ENCODE measurements at places on chromosomes 7 and 10.

- DNase-seq = no peak
These were observed 53.7 kb upstream of the CD36 start for GRCh38 chr7:80584778-80585177.

DNA sequence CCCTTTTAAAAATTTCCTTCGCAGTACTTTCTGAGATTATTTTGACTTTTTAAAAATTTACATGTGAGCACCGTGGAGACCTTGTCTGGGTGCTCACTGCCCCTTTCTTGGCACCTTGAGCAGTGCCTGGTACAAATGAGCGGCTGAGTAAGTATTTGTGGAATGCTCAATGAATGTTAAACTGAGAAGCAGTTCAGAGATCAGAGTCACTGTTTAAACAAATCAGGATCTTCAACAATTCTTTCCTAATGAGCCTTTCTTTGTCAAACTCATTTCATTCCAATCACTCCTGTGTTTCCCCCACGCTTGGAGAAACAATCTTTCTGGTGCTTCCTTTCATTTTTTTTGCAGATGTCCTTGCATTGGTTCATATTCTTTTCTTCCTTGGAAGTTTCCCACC lies 611.3 kb upstream of the GALNT17 start:
- no peak for DNase-seq

GRCh38 chr7:2604608-2605174 lies 27.1 kb upstream of the TTYH3 start:
- no peak for DNase-seq

GRCh38 chr7:132869166-132869861 lies 212.6 kb downstream of the CHCHD3 start:
- no peak for DNase-seq

DNA sequence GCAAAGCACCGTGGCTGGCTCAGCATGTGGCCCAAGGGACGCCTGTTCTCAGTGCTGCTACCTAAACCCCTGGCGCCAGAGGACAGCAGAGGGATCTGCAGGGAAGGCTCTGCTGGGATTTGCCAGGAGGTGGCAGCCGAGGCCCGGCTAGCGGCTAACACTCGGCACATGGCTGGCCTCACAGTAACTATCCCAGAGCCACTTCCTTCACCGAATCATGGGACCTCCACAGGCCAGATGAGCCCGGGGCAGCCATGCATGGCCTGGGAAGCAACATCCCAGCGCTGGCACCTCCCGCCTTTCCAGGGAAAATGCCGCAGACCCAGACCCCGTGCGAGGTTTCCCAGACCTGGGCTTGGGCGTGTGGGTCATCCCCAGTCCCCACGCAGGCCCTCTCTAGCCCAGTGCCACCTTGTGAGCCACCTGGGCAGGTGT lies 36.4 kb downstream of the DPYSL4 start:
- no peak for DNase-seq

DNA sequence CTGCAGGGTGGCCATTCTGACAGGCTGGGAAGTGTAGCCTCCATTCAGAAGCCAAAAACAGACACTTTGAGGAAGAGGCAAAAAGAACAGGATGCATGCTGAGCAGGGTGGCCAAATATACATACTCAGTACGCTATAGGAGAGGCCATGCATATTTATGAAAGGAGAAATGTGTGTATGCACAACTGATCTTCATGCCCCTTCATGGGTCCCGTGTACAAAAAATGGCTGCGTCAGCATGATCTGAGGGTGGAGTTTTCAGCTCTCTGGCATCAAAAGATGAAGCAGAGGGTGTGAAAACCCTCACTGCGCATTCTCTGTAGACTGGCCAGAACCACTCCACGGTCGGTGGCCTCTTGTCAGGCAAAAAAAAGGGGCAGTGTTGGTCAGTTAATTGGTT lies 35.5 kb upstream of the OIT3 start:
- DNase-seq = no peak

- DNase-seq = no peak
These were observed 5.8 kb downstream of the TBRG4 start for GRCh38 chr7:45105588-45106188.

DNA sequence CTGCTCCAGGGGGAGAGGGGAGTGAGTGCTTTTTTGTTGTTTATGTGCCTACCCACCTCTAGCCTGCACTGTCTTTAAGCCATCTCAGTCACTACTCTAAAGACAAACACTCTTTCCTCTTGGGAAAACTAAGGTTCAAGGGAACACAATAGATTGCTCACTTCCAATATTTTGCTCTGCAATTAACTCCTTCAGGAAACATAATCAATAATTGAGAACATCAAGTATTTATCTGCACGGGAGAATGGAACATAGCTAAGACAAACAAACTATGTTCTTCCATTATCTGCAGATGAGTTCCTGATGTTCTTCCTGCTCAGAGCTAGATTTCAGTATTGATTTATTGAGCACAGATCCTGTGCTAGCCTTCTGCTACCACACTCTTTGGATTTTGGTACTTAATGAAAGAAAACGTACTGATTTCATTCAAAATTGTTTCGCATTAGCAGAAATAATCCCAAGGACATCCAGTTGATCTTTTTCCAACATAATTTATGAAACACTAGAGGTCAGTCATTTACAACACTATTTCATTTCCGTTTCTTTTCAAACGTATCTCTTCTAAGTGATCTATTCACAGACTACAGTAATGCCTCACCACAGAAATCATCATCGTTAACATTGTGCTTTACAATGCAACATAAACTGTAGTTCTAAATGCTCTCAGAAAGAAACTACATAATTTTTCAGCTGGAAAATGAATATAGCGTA lies 8.3 kb downstream of the NEBL start:
- no peak for DNase-seq

- DNase-seq = no peak
These were observed 41.5 kb downstream of the ASB4 start for GRCh38 chr7:95527033-95527775.

- DNase-seq = no peak
These were observed 39.1 kb downstream of the MTPN start for GRCh38 chr7:135938086-135938485.

DNA sequence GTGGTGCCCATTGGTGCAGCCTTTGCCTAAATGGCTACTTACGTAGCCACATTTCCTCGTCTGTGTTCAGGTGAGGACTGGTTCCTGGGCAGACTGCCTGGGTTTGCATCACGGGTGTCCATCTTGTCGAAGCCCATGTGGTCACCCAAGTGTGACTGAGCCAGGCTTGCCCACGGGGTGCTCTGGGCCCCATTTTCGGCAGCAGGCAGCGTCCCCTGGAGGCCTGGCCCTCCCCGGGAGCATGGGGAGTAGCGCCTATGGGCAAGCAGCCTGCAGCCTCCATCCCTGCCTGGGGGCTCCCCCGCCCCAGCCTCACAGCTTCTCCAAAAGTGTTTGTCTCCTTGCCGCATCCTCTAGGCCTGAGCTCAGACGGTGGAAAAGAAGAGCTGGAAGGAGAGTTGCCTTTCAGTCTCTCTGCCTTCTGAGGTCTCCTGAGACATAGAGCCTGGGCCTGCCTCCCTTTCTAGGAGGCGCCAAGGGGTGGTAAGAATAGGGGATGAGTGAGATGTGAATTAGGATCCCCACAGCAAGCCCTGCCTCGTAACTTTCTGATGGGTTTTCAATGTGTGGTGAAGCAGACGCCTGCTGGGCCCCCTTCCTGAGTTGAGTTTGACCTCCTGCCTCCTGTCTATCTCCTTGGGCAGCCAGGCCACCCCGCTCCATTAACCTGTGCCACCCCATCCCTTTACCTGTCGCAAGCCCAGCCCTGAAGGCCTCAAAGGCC lies 42.7 kb downstream of the HTRA1 start:
- no peak for DNase-seq

DNA sequence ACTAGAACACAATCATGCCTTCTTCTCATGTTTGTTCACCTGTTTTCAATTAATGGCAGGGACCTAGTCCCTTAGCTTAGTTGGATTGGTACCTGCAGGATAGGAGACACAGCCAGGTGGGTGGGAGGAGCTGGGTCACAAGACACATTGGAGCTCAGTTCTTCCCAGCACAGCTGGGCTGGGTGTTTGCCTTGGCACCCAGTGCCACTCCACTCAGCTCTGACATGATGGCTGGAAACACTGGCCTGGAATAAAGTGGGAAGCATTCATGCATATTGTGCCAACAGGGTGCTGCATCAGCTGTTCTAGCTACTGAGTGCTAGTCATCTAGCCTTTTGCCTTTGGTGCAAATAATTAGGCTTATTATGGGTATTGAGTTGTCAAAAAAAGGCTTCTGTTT lies 226.1 kb downstream of the PTEN start:
- DNase-seq = no peak

DNA sequence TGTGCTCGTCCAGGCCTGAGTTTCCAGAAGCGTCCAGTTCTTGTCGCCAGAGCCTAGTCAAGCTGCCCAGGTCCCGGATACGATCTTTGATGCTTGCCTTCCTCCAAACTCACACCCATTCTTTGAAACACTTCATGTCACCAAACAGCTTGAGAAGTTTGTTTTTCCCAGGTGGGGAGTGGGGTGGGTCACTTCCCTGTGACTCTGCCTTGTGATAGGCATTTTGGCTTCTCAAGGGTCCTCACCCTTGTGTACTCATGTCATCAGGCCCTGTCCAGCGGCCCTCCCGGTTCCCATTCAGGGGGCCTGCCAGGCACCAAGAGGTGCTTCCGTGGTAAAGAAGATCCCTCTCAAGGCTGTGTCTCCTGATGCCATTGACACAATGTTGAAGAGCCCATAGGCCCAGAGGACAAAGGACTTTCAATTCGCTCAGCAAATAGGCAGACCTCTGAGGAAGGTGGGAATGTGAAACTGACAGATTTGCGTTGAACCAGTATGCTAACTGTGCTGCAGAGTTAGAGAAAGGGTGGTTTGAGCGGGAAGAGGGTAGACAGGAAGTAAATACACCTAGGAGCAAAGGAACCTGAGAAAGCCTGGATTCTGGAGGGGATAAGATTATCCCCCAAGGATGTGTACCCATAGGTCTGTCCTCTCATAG lies 24.7 kb upstream of the SFTPA1 start:
- no peak for DNase-seq

DNA sequence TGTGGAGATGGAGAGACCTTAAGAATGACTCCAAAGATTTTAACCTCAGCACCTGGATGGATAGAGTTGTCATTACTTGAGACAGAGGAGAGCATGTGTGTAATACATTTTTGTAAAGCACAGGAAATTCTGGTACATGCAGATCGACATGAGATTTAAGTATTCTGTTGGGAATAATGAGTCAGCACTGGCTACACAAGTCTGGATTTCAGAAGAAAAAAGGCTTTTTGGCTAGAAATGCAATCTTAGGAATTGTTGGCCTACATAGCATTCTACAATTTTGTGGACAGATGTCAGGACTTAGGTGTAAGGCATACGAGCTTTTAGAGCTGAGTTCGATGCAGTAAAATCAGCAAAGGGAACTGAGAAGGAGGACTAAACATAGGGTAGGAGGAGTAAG lies 24.1 kb upstream of the ANKRD30A start:
- no peak for DNase-seq

DNA sequence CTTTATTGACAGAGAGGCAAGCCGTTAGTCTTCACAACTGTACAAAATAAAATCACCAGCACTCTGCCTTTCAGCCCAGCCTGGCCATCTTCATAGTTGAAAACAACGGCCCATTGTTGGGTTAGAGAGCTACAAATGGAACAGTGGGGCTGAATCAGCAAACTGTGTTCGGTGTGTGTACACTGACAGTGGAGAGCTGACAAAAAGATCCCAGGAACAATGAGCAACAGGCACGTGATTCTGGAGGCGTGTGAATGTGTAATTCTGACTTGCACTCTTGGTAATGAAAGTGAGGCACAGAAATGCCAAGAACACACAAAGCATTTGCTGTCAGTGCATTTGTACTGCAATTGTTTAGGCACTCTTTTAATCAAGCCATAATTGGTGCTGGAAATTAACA lies 303.7 kb downstream of the WDR11 start:
- DNase-seq = no peak

GRCh38 chr7:84372155-84372621 lies 177.6 kb upstream of the SEMA3A start:
- DNase-seq = no peak

GRCh38 chr7:132226046-132226956 lies 350.0 kb downstream of the PLXNA4 start:
- DNase-seq = no peak

DNA sequence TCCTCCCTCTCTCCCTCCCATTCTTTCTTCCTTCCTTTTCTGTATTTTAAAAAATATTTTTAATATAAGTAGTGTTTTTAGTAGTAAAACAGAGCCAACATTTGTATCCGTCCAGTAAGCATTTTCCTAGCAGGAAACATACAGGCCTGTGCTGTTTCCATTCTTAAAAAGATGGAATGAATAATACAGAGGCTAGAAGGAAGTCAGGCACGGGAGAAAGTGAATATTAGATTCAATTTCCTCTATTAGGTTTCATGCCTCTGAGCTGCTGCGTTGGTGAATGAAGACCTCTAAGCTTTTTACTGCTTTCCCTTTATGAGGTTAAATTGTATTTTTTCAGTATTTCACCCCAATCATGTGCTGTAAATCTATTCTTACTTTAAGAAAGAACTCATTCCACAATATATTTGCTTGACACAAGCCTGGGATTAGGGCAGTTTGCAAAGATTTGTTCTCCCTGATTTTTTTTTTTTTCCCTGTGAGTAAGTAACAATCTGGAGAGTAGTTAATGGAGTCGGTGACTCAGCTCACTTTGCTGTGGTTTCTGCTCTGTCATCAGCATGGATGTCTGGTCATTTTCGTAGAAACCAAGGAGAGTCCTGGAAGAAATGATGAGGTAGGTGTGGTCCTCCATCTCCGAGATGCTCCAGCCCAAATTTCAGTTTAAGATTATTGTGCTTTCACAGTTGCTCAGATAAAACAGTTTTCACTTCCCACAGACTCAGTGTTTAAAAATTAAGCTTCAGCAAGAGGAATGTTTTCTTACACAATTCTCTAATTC lies 76.1 kb upstream of the PITRM1 start:
- DNase-seq = no peak

- no peak for DNase-seq
These were observed 15.0 kb upstream of the PDLIM1 start for GRCh38 chr10:95305606-95306317.

DNA sequence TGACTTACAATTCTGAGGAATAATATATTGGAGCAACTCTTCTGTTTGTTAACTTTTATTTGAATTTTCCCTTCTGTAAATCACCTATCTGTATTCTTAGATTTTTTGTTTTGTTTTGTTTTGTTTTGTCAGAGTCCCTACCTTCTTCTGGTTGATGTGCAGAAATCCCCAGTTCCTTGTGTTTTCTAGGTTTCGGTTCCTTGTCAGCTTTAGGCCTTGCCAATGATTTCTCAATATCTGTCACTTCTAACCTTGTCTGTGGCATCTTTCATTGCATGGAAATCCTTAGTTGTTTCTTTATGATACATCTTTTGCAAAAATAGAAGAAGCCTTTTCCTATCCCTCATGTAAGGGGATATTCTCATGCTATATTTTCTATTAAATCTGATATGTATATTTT lies 21.7 kb upstream of the ST8SIA6 start:
- no peak for DNase-seq

- DNase-seq = no peak
These were observed 129.0 kb upstream of the TCF7L2 start for GRCh38 chr10:112821038-112821437.

Data from osteocyte (in vitro differentiated cells).